SJCRH30 (cell line): ENCODE measurements at places on chromosomes 12 and 14.

DNA sequence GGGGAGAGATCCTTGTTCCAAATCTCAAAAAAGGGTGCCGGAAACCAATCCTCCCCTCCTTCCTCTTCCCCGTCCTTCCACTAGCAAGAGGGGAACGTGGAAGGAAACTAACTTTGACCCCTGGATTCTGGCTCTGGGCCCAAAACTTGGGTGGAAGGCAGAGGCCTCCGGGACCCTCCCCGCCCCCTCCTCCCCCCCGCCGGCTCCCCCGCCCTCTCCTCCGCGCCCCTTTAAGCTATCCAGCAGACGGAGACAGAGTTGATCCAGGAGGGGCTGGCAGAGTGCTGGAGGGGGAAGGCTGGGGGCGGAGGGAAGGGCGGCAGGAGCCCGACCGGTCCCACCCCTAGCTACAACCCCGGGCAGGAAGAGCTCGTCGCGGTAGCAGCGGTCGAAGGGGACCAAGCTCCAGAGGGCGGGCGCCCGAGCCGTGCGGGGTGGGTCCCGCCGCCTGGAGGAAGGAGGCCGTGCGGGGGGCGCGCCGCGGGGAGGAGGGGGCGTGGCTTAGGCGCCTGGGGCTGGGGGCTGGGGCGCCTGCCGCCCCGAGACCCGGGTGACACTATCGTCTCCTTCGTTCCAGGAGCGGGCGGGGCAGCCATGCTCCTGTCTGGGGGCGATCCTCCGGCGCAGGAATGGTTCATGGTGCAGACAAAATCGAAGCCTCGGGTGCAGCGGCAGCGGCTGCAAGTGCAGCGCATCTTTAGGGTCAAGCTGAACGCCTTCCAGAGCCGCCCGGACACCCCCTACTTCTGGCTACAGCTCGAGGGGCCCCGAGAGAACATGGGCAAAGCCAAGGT lies at the start of gene NYNRIN:
NYNRIN (plus strand) TSS at position 351 of the 794 bp plus-strand sequence; CDS start at position 595, 244 bp downstream.
- peak; percentile 76 for DNase-seq

GRCh38 chr12:92543840-92544239 lies 158.9 kb upstream of the PLEKHG7 start:
- DNase-seq = no peak

DNA sequence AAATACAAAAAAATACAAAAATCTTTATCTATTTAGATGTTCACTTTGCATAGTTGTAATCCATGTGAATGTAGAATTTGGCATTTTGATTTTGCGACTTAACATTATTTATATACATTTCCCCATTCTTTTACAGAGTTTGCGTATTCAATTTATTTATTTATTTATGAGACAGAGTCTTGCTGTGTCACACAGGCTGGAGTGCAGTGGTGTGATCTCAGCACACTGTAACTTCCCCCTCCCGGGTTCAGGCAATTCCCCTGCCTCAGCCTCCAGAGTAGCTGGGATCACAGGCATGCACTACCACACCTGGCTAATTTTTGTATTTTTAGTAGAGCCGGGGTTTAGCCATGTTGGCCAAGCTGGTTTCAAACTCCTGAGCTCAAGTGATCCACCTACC lies 25.3 kb upstream of the STRN3 start:
- DNase-seq = no peak

DNA sequence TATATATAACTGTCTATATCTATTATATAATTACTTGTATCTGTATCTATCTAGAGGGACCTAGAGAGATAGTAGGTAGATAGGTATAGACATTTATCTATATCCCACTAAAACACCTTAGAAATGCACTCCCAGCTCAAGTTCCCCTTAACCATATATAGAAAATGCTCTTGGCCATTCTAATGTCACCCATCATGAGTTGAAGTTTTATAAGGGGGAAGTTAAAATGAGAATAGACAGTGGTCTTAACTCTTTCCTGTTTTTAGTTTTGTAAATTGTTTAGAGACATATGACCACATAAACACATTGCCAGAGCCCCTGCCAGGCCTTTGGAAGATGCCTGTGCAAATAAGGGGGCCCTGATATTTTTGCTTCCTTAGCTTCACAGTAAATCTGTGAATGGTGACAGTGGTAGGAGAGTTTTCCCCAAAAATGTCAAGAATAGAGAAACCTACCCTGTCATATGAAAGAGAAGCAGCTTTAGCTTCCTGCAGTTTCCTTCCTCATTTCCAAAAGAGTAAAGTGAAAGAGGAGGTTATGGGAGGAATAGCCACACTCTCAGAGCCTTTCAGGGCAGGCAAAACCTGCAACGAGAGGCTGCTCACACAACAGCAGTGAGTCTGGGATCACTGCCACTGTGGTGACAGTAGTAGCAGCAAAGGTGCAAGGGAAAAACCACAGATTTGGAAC lies 45.5 kb downstream of the MGST1 start:
- no peak for DNase-seq

GRCh38 chr14:73627151-73627558 lies 14.8 kb downstream of the ACOT6 start:
- DNase-seq = no peak

GRCh38 chr14:33070475-33070874 lies 131.8 kb downstream of the NPAS3 start:
- DNase-seq = no peak

GRCh38 chr14:67569011-67569650 lies 30.9 kb downstream of the PIGH start:
- DNase-seq = peak; percentile 26

DNA sequence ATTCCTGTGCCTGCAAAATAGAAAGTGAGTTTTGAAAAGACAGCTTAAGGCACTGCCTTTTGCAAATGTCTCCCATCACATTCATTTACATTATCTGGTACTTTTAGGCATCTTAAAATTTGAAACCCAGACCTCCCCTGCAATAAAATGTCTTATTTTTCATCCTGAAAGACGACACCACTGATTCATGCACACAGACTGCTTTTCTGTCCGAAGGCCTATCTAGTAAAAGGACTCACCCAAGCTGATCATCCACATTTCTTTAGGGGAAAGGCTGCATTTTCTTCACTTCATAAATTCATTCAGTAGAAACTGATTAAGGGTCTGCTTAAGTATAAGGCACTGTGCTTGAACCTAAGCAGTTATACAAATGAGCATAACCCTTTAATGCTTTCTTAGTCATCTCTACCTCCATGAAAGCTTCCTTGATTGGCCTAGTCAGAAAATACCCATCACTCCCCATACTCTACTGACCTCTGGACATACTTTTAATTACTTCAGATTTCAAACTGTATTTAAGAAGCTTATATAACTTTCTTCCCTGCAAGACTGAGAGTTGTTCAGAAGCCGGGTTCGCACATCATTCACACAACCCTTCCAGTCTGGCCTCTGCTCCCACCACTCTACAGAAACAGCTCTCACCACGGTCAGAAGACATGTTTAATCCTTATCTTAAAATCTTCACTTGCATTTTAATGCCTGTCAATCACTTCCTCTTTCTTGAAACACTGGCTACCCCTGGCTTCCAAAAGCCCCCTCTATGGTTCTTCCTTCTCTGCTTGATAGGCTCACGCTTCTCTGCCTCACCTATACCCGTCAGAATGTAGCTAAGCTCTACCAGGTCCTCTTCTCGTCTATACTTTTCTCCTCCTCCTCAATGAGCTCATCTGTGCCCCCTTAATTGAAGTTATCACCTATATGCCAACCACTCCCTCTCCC lies 288.6 kb downstream of the MED13L start:
- DNase-seq = no peak

- no peak for DNase-seq
Measured at GRCh38 chr12:94037444-94037843, 110.9 kb upstream of the PLXNC1 start.

DNA sequence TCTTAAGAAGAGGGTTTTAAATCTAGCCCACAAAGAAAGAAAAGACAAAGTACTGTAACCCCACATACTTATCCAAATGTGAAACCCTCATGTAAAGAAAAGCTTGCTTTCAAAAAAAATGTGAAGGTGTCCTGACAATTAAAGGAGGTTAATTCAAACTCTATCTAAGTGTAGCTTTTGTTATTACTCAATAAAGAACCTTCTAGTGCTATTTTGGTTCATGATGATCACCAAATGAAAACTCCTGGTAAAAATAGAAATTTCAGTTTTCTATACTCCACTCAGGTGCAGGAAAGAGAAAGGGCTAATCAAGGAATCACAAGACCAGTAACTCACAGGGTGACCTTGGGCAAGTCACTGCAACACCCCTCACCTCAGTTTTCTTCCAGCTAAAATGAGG lies 1.6 kb downstream of the STAB2 start:
- DNase-seq = no peak

GRCh38 chr12:106070147-106070546 lies 68.6 kb downstream of the NUAK1 start:
- DNase-seq = no peak

- no peak for DNase-seq
Measured at GRCh38 chr14:99675951-99676350, 8.1 kb upstream of the CYP46A1 start.

DNA sequence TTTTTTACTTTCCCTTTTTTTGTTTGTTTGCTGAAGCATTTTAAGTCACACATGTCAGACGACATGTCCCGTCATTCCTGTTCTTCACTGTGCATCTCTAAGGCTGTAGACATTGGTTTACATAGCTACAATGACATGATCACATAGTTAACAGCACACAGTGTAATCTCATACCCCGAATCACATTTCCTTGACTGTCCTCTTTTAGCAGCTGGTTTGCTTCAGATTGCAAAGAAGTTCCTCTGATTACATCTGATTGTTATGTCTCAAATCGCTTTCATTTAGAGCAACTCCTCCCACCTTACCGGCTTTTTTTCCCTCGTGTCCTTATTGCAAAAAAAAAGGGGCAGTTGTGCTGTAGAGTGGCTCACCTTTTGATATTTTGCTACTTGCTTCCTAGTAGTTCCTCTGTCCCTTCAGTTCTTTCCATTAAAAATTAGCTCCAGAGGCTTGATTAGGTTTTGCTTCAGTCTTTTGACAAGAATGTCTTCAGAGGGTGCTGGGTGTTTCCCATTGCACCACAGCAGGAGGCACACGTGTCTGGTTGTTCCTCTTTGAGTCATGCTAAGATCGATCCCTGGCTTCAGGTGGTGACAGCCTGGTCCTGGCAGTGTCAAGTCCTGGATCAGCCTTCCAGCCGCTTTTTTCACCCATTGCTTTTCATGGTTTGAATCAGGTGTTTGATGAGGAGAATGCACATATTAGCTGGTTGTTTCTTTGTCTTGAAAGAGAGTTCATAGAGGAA lies 35.0 kb downstream of the ZNF664 start:
- DNase-seq = peak; percentile 74

DNA sequence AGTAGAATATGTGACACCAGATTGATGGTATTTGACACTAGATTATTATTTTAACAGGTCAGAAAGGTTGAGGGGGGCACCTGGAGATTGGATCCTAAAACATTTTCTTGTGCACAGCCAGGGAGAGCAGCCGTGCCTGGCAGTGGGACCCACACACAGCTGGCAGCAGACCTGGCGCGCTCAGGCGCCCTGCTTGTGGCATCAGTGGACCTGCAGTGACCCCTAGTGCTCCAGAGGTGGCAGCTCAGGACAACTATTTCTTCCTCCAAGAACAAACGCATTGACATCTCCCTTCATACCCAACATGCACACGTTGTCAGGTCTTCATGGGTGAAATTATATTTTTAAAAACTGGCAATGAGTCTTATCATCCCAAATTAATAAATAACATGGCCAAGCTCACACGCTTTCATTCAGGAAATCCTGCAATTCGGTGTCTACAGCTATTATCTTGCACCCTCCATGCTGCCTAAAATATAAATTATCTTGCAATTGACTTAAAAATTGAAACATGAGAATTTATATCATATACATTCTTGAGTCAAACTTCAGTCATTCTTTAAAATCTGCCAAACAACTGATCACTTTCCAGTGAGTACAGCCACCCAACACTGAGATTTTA lies 7.7 kb upstream of the TMEM132D start:
- DNase-seq = peak; percentile 53

- no peak for DNase-seq
Measured at GRCh38 chr12:65896743-65897142, 72.5 kb downstream of the HMGA2 start.

- no peak for DNase-seq
Measured at GRCh38 chr12:12159988-12160387, 89.2 kb downstream of the BCL2L14 start.

DNA sequence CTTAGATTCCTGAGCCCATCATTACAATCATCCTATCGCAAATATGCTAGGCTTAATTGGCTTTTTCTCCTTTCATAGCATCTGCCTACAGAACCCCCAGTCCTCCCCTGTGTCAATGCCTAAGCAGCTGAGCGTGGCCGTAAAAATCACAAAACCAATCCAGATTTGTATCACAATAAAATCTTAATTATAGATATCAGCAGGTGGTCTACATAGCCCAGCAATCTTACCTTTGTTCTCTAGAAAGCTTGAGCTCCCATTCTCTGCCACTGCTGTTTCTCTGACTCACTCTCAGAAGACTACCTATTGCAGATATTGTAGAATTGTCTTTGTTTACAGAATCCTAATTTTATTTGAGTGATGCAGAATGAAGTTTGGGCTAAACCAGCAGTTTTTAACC lies 37.9 kb upstream of the PPM1A start:
- DNase-seq = no peak

DNA sequence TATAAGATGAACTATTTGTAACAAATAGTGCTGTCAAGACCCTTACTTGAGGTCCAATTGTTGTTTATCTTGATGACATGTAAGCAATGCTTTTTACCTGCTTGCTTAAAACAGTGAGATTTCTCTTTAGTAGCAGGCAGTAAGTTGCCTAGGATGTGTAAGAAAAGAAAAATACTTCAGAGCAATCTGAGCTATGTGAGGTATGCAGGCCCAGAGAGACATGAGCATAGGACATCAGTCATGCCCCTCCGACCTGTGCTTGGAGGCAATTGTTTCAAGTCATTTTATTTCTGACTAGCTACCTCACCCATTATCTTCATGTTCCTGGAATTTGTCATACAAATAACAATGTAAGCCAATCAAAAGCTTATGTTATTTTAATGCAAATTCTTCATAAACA lies 930.6 kb upstream of the FBXO33 start:
- DNase-seq = no peak

- peak; percentile 47 for DNase-seq
Measured at GRCh38 chr14:65958664-65959562, 527.3 kb upstream of the CCDC196 start.

DNA sequence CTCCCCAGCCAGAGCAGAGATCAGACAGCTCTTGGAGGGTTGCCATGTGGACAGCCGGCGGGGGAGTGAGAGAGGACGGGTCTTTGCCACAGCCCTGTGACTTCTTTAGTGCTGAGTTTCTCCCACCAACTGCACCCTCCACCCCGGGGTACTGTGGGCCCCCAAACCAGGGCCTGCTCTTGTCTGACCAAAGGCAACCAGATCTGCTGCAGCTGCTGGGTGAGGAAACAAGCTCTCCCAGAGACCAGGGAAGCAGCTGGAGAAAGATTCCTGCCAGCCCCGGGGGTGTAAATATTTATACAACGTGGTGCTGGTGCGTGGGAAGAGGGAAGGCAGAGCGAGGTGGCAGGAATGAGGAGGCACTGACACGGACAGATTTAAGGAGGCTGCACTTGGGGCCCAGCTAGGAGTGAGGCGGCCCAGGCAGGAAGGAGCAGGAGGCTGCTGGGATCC lies 14.3 kb upstream of the ZFP36L1 start:
- DNase-seq = peak; percentile 99

GRCh38 chr14:50744231-50744630 lies 76.1 kb upstream of the SAV1 start:
- no peak for DNase-seq
